Right ventricle myocardium inferior (tissue), 1 donor: ENCODE measurements at places on chromosomes 2 and 18.

- DNase-seq = no peak
Observed at GRCh38 chr2:102549027-102549426, 70.3 kb upstream of the SLC9A2 start.

DNA sequence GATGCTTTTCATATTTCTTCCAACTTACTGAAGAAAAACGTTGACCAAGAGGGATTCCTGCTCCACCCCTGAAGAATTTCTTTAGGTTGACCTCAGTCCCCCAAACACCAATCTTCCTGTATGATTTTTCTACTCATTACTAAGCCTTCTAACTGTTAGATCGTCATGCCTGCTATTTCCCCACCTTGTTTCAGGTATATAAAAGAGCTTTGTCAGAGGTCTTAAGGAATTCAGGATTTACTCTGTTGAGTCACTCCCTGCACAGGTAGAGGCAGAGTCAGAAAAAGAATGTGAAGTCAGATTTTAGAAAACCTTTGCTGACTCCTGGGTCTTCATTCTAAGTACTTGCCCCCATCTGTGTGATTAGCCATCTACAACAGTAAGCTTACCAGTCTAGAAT lies 83.8 kb upstream of the NOSTRIN start:
- DNase-seq = no peak

DNA sequence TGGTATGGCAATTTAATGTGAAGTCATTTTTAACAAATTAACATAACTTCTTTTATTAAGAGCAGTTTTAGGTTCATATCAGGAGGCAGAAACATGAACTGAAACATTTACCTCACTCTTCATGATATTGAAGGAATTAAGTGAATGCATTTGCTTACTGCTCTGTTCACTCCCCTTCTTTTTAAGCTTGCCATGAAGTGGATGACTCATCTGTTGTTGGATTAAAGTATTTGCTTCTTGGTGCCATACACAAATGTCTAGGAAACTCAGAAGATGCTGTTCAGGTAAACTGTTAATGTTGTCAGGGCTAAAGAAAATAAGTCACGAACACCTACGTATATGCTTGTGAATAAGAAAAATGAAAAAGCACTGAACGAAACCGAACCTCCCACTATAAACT lies 10.2 kb upstream of the CABYR start:
- no peak for DNase-seq

- no peak for DNase-seq
Observed at GRCh38 chr2:150125188-150125587, 362.3 kb downstream of the RND3 start.

- no peak for DNase-seq
Observed at GRCh38 chr2:85449214-85449588, 30.7 kb downstream of the SH2D6 start.

DNA sequence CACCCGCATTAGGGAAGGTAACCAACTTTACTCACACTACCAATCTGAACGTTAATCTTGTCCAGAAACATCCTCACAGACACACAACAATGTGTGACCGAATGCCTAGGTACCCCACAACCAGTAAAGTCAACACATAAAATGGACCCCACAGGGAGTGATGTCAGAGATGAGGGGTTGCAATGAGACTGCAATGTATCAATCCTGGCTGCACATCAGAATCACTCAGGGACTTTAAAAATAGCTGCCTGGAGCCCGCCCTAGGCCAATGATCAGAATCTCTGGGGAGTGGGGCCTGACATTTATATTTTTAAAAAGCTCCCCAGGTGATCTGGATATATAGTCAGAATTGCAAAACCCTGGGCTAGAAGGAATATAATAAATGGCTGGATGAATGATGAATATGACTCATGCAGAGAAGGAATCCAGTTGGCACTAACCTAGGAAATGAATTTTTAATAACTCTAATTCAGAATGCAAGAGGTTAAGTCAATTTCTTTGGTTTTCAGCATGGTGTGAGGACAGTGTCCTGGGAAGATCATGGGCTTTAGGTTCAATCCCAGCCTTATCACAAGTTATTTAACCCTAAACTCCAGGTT lies 92.8 kb downstream of the COLEC12 start:
- no peak for DNase-seq

DNA sequence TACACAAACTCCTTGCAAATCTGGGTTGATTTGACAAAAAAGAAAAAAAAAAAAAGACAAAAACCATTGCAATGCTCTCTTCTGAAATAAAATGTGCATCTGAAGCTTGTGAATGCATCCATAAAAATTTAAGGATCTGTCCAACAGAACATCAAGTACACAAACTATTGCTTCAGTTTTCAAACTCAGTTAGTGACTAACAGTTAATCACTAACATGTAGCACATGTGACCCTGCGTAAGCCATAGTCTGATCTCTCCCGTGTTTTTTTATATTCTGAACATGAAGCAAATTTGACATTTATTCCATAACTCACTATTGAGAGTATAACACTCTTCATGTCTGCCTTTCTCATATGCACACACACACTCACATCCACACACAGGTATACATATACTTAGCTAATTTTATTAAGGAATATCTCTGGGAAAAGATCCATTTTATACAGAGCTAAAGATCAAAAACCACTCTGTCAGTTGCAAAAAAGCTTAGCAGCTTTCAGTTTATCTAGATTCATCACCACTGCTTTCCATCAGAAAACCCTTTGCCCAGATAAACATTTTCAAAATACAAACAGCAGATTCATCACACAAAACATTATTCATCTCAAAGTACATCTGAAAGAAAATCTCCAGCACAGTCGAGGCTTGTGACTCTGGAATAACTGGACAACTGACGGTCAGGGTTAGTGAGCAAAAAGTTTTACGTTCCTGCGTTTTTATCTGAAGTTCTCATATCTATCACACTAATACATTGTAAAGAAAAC lies 1000.4 kb upstream of the ACVR2A start:
- DNase-seq = no peak

GRCh38 chr2:173869244-173870229 lies 95.6 kb downstream of the SP3 start:
- DNase-seq = no peak

DNA sequence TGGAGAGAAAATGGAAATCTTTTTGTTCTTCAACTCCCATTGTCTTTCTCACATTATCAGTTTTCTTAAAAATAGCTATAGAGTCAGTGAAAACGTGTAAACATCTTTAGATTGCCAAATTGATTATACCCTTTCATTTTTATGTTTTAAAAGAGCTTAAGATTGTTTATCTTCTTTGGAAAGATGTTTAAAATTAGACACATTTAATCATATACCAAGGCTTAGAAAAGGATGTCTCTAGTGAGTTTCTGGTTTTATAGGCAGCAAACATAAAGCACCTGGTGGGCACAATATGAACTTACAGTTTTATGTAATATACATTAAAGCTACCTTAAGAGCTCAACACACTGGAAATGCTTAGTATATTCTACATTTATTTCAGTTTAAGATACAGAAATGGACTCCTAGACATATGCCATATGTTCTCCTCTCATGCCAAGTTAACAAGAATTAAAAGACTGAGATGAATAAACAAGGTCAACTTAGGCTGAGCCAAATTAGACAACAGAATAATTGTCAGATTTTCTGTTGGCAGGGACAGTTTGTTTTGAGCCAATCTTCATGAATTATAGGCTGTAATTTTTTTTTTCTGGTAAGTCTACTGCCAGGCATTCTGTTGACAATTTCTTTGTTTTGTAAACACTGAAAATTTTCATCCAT lies 112.7 kb downstream of the OTX1 start:
- DNase-seq = no peak

DNA sequence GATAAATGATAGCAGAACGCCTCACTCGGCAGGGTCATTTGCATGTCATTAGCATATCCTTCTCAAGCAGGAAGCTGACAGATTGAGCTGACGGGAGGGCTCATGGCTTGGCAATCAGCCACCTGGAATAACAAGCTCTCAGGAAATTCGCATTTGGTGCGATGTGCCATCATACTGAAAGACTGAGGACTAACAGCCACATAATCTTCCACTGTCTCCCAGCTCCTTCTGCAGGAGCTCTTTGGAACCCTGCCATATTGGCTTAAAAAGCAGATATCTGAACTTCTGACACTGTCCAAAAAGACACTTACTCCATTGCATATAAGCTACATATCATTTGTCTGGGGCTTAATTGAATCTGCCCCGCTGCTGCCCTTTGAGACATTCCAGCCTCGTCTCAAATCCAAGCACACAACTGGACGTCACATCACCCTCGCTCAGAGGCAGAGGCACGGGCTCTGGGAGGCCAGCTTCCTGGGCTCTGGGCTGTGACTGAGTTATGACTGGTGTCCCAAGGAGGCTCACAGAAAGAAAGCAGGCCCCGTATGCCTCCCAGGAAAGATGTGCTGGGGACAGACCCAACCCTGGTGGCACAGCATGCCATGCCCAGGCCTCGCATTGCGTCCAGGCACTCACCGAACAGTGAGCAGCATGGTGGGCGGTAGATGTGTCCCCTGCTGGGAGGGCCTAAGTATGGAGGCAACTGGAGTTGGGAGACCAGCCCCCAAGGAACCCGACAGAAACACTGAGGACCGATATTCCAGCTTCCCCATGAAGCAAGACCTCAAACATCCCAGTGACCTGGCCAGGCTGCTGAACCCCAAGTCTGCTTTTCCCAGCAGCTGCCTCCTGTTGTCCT lies 228.0 kb downstream of the ATAD2B start:
- DNase-seq = no peak

GRCh38 chr2:97751752-97752151 lies 38.4 kb downstream of the ZAP70 start:
- DNase-seq = no peak

DNA sequence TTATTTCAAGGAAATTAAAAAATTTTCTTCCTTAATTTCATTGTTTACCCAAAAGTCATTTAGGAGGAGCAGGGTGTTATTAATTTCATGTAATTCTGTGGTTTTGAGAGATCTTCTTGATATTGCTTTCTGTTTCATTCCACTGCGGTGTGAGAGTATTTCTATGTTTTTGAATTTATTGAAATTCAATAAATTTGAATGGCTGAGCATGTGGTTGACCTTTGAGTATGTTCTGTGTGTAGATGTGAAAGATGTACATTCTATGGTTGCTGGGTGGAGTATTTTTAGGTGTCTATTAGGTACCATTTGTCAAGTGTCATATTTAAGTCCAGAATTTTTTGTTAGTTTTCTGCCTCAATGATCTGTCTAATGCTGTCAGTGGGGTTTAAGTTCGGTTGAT lies 39.4 kb upstream of the LANCL1 start:
- DNase-seq = no peak

GRCh38 chr2:39724828-39725144 lies 54.3 kb downstream of the THUMPD2 start:
- DNase-seq = no peak

DNA sequence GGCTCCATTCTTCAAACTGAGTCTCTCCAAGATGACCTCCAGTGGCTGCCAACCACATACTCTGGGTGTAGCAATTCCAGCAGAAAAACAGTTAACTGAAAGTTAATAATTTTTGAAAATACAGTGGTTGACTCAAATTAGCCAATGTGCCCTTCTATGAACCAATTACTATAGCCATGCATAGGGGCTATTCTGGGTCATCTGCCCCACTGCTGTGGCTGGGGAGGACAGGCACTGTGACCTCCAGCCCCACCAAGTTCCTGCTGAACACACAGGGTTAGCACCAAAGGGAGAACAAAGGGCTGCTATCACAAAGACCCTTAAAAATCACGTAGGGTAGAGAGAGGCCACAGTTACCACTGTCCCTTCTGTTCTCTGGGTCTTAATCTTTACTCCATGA lies 123.0 kb downstream of the IRS1 start:
- no peak for DNase-seq

DNA sequence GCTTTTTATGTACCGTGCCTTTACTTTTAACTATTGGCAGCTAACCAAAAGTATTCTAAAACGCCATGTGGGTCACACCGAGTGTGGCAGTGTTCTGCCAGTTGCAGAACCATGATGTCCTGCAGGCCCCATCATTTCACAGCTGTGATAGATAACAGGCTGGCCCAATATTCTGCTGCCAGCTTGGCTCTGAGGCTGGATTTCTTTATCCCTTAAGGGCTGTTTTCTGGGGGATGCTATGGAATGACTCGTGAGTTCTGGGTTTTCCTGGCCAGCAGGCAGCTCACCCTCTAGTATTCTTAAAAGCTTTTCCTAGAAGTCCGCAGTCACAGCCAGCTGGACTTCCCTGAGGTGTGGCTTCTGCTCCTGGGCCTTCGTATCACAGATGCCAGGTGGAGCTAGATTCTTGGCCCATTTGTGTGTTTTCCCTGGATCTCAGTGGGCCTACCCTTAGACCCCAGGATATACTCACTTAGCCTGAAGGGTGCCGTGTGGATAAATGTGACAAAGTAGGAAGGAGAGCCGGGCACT lies 41.0 kb downstream of the FHOD3 start:
- DNase-seq = no peak

GRCh38 chr2:29033656-29034055 lies 40.7 kb downstream of the PCARE start:
- no peak for DNase-seq

DNA sequence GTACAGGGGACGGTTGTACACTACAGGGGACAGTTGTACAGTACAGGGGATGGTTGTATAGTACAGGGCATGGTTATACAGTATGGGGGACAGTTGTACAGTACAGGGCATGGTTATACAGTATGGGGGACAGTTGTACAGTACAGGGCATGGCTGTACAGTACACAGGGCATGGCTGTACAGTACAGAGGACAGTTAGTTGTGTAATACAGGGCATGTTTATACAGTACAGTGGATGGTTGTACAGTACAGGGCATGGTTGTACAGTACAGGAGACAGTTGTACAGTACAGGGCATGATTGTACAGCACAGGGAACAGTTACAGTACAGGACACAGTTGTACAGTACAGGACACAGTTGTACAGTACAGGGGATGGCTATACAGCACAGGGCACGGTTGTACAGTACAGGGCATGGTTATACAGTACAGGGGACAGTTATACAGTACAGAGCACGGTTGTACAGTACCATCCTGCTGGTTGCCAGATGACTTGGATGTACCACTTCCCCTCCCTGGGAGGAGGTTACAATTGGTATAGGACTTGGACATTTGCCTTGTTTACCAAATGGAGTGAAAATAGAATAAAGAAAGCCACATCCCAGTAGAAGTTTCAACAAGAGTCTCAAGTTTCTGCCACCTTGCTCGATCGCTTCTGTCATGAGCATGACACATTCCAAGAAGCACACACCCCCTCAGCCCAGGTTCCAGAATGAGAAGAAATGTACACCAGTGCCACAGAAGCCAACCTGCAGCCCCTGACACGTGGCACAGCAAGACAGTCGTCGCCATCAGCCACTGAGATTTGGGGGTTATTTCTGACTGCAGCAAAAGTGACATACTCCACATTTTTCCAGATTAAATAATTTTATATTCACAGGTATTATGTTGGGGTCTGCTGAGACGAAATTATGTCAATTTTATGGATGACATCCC lies 16.0 kb downstream of the CYRIA start:
- no peak for DNase-seq
